D721Med (cell line): ENCODE measurements at places on chromosomes 6 and 20.

DNA sequence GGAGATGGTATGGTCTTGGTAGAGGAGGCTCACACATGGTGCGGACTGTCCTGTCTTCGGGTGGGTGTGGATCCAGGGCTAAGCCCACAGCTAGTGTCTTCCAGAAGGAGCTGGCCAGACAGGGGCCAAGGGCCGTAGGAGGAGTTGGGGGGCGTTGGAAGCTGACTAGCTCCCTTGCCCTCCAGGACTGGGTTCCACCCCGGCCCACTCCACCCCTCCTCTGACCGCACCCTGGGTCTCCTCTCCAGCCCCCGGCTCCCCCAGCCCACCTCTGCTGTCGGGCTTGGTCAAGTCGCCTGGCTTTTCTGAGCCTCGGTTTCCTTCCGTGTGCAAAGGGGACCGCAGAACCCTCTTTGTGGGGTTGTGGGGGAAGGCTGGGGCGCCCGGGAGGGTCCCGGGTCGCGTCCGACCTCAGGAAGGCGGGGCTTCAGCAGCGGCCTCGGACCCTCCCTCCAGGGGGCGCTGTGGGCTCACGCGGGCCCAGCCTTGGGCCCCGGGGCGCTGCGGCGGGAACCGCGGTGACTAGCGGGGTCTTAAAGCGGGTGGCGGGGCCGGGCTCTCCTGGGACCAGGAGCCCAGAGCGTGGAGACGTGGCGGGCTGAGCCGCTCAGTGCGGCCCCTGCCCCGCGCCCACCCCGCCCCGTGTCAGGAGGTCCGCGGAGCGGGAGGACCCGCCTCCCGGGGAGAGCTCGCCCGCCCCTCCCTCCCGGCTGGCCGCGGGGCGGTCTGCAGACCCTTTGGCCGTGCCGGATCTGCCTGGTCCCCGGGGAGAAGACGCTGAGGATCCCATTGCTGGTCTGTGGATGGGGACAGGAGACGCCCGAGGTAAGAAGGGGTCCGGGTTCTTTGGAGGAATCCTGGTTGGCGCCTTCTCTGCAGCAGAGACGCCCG is 5.4 kb downstream of the NPBWR2 start:
- peak; percentile 88 for DNase-seq

DNA sequence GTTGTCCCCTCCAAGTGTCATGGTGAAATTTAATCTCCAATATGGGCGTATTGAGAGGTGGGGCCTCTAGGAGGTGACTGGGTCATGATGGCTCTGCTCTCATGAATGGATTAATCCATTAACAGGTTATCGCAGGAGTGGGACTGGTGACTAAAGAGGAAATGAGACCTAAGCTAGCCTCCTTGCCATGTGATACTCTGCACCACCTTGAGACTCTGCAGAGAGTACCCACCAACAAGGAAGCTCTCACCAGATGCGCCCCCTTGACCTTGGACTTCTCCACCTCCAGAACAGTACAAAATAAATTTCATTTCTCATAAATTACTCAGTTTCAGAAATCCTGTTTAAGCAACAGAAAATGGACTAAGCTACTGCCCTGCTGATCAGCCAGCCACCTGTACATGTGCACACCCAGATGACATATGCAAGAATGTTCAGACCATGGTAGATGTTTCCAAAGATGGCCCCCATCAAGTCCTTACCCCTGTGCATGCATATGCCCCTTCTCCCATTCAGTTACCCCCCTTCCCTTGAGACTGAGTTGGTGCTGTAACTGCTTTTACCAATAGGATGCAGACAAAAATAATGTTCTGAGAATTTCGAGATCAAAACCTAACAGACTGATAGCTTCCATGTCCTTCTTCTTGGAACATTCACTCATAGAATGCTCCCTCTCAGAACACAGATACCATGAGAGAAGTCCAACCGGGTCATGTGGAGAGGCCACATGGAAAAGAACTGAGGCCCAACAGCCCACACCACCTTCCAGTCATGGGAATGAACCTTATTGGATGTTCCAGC is 28.4 kb downstream of the MAP3K5 start:
- no peak for DNase-seq

GRCh38 chr20:63698739-63699465 is 2.5 kb downstream of the TNFRSF6B start:
- no peak for DNase-seq

DNA sequence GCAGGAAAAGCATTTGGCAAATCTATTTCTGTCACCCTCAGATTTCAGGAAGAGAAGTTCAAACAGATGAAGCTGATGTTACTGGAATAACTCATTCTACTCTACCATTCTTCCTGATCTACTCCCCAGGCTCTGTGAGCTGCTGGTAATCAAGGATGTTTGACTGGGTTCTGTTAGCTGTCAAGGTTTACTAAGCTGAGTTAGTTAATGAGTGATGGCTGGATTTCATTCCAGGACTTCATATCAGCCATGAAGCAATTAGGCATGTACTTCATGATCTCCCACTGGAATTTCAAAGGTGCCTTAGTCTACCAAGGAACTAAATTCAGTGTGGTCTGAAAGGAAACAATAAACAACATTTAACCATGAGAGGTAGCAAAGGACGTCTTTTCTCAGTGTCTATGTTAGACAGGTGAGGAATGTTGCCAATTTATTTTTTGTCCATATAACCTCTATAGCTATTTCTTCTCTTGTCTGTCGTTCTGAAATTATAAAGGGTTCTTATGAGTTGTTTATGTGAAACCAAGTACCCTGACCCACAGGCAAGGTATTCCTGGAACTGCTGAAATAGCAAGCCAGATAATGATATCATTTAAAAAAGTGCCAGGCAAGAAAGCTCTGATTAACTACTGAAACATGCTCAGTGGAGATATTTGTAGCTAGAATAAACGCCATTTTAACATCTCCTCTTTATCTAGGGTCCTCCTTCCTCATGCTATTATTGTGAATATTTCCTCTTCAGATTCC is 112.9 kb downstream of the BACH2 start:
- DNase-seq = no peak

DNA sequence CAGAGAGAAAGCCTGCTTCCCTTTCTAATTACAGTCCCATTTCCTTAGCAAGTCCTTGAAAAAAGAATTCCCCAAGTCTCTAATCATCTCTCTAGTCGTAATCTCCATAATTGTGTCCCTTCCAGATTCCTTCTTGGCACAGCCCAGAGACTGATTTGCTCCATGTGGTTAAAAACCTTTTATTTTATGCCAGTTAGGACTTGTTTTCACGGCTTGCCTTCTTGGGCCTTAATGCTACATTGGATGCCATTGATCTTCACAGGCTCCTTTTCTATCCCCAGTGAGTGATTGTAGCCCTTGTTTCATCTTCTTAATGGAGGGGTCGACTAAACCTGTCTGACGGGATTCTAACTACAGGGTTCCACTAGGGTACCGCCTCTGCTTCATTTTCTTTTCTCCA is 650.6 kb upstream of the ARID1B start:
- DNase-seq = no peak

GRCh38 chr6:111861431-111861885 is 11.8 kb downstream of the FYN start:
- no peak for DNase-seq

GRCh38 chr6:54878718-54879117 is 32.1 kb downstream of the FAM83B start:
- DNase-seq = no peak

- DNase-seq = no peak
These were observed 4.6 kb downstream of the SMIM29 start for GRCh38 chr6:34243901-34244884.

- DNase-seq = no peak
These were observed 5.0 kb upstream of the MPC1 start for GRCh38 chr6:166387642-166388289.

- DNase-seq = no peak
These were observed 93.2 kb downstream of the PSMG4 start for GRCh38 chr6:3351829-3352524.

- no peak for DNase-seq
These were observed 124.4 kb downstream of the KCNQ5 start for GRCh38 chr6:72746276-72746675.

DNA sequence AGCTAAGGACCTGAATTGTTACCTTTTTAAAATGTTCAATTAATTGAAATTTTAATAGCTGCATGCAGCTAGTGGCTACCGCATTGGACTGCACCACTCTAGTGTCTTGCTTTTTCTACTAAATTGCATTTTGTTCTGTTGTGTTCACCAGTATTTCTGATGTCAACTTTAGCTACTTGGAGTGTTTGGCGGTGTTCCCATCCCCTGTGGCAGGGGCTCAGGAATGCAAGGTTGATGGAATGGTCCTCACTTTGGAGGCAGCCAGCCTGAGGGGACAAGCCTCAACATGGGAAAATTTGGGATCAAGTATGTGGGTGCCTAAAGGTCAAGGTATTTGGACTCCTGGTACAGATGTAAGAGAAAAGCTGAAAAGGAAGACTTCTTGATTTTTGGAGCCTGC is 230.1 kb upstream of the PRND start:
- no peak for DNase-seq

- no peak for DNase-seq
These were observed 47.2 kb downstream of the LAMA4 start for GRCh38 chr6:112207131-112207530.

DNA sequence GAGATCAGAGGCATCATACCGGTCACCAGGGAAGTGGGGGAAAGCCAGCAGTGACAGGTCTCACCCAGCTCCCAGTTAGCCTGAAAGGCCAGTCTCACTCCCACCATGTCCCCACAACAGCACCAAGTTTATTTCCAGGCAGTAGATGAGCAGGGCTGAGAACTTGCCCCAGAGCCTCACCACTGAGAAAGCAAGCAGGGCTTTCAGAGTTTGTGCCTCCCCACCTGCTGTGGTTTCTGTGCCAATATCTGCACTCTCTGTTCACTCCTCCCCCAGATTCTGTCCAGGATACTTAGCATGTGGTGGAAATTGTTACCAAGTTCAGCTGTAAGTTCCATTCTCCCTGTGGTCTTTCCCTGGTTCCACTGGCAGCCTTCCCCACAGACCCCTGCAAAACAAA is 255.0 kb upstream of the HTR1E start:
- no peak for DNase-seq

DNA sequence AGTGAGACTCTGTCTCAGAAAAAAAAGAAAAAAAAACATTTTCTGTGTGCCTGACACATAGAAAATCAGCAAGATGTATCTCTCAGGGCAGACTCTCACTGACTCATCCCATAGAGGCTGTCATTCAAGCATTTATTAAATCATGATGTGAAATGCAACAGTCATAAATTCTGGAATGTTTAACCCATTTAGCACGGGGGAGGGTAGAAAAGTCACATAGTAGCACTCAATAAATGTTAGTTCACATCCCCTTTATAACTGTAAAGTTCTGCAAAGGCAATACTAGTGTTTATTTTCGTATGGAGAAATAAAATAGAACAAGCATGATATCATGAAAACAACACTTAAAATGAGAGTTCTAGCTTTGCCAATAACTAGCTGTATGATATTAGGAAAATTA is 15.5 kb upstream of the CARMIL1 start:
- DNase-seq = no peak

DNA sequence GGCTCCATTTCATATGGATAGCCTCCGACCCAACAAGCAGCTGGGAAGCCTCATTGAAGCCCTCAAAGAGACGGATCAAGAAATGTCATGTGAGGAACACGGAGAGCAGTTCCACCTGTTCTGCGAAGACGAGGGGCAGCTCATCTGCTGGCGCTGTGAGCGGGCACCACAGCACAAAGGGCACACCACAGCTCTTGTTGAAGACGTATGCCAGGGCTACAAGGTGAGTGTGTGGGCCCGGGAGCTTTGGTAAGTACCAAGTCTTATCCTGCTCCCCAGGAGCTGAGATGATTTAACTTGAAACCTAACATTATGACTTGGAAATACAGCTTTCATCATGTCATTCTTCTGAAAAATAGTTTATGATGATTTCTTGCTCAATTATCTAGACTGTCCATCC is 4.1 kb downstream of the TRIM38 start:
- no peak for DNase-seq

GRCh38 chr20:3911956-3912355 is 22.8 kb downstream of the PANK2 start:
- no peak for DNase-seq

DNA sequence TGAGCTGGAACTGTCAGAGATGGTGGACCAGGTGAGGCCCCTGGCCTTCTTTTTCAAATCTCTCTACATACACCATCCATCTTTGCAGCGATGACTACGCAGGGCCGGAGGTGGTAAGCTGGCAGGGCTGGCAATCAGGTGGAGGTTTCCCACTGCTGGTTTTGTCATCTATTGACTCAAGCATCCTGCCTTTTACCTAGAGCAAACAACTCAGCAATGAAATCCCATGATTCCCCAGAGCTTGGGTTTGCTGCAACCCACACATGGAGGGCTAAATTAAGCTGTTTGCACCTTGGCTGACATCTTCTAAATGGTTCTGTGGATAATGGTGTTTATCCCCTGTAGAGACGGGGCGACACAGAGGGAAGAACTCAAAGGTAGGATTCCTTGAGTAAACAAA is 170.2 kb downstream of the SCP2D1 start:
- DNase-seq = no peak

DNA sequence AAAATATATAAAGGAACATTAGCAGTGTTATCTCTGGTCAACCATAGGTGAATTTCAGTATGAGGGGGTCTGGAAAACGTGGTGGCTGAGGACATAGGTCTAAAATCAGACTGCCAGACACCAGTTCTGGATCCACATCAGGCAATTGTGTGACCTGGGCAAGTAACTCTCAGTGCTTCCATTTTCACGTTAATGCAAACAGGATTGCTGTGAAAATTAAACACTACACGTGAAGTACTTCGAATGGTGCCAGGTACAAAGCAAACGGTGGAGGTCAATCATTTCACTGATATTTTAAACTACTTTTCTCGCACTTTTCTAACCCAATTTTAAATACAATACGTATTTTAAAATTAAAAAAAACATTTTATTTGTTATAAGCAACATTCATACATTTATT is 315.7 kb downstream of the TRDN start:
- DNase-seq = no peak

DNA sequence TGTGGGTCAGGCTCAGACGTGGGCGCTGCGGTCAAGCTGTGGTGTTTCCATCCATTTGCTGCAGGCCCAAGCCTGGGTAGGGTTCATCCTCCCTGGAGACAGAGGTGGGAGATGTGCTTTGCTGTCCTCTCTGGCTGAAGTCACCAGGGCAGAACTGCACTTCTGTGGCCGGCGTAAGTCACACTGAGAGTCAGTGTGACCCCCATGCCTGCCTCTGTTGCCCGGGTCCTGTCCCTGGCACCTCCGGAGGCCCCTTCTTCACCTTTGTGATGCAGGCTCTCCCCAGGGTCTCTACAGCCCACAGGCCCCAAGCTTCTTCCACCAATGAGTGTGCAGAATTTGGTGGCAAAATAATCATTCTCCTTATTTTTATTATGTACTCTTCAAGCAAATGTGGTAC is 53.8 kb upstream of the DACT2 start:
- no peak for DNase-seq
